H1 (cell line): ENCODE measurements at places on chromosomes 4 and X.

DNA sequence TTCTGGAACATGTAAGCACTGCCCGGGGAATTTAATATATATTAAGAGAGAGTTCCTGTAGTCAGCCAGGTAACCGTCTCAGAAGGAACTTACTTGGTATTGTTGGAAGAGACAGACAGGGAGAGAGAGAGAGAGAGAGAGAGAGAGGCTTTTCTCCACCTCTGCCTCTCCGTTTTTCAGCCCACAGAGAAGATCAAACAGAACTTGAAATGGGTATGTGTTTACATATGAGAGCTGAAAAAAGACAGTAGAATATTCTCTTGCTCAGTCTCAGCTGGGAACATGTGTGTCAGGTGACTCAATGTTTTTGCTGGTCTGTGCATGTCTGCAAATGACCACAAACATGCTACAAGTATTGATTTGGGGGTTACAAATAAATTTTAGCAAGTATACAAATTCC, 81.9 kb downstream of the MAGED1 start:
- DNase-seq = no peak

DNA sequence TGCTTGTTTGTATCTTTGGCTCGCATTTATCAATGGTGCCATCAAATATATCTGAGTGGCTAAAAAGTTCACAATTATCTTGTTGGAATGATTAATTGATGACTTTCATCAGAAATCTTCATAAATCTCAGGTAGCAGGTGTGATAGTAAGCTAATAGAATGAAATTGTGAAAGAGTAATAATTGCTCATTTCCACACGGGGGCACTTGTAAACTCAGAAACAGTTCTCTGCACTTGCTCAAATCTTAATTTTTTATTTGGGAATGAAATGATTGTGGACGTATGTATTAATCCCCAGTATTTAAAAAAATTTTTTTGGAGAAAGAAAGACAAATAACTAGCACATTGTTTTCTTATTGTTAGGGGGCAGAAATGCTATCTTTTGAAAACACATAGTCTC, 132.8 kb downstream of the DTHD1 start:
- no peak for DNase-seq

- no peak for DNase-seq
Measured at GRCh38 chrX:140501940-140502468, 2.9 kb downstream of the SOX3 start.

DNA sequence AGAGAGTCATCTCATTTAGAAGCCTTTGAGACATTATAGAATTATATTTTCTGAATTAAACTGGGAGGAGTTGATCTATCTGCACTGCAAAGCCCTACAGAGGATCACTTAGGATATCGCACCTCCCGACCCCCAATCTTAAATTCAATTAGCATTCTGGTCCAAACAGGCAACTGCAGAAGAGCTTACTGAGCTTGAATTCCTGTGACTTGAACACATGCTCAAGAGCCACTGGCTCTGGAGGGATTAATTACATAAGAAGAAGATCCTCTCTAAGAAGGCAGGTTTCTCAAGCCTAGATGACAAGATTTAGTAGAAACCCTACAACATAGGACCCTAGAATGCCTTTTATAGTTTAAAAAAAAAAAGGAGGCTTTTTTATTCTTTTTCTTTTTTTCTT, 548.9 kb downstream of the ARAP2 start:
- no peak for DNase-seq

- no peak for DNase-seq
Measured at GRCh38 chrX:108292053-108292452, 146.2 kb downstream of the COL4A6 start.

DNA sequence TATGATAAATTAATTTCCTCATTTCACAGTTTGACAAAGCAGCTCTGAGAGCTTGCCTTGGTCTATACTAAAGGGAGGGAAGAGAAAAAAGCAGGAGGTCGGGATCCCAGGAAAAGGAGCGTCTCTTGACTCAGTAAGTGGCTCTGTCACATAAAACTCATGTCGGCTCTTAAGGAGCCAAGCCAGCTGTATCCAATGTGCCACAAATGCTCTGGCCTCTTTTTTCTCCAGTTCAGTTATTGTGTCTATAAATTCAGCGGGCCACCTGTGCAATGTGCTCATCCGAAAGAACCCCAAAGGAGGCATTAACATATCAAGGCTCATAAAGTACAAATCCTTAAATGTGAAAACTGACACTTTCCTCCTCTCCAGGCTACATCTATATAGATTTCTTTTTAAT, 337.7 kb upstream of the FAM241A start:
- DNase-seq = no peak

GRCh38 chrX:144849141-144849540, 398.2 kb upstream of the SPANXN1 start:
- DNase-seq = no peak

GRCh38 chrX:124194199-124194598, 138.3 kb upstream of the TEX13D start:
- DNase-seq = no peak

- no peak for DNase-seq
Measured at GRCh38 chr4:74181219-74181618, 23.3 kb downstream of the MTHFD2L start.
